ENCODE measurements at places on chromosomes 12 and 14.

DNA sequence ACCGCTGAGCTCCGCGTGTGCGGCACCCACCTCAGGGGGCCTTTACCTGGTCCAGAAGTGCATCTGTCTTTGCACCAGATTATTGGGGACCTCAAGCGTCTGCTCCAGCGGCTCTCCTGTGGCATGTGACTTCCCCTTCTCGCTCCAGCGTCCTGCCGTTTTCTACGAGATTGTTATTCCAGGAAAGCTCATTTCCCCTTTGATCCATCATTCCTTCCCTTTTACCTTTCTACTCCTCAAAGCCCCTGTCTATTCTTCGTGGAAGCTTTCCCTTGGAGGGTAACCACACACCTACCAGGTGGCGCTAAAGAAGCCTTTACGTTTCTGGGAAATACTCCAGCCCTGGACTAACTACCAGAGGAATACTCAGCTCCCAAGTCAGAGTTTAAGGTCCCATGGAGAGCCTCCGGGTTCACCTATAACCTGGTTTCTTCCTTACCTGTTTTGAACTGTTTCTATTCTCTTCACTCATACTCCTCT lies 1.5 kb downstream of the FKBP4 start:
- DNase-seq: no peak

DNA sequence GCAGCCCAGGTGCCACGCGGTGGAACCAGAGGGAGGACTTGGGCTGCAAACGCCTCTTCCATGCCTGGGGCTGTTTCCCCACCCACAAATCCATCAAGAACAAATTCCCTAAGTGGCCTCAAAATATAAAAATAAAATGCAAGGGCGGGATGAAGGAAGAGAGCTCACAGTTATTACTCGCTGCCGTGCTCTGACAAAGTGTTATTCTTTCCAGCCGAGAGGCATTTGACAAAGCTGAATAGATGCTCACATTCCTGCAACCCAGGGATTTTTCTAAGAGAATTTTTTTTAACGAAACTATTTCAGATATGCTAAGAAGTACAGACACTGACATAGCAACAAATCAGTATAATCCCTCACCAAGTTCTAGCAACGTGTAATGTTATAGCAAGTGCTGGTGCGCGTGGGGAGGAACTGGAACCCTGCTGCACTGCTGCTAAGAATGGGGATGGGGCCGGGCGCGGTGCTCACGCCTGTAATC lies 70.7 kb downstream of the SCARB1 start:
- DNase-seq: no peak

- no peak for DNase-seq
Observed at GRCh38 chr14:68649476-68650189, 143.2 kb downstream of the ZFP36L1 start.

GRCh38 chr14:39268393-39268792 lies 34.7 kb downstream of the MIA2 start:
- no peak for DNase-seq

DNA sequence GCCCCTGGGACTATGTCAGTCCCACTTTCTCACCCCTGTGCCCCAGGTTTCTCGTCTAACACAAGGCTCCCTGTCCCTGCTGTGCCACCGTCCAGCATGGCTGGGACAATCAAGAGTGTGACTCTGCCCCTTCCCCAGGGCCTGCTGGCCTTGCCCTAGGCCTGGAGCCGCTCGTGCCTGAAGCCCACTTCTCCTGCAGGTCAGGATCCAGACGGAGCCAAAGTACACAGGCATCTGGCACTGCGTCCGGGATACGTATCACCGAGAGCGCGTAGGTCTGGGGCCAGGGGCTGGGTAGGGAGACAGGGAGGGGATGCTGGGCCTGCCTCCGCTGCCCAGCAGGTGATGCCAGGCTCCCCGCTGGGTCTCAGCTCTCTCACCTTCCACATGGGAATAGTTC lies 2.8 kb downstream of the SLC25A47 start:
- DNase-seq: no peak

GRCh38 chr12:51863933-51864832 lies 15.7 kb upstream of the FIGNL2 start:
- DNase-seq: peak; percentile 13

DNA sequence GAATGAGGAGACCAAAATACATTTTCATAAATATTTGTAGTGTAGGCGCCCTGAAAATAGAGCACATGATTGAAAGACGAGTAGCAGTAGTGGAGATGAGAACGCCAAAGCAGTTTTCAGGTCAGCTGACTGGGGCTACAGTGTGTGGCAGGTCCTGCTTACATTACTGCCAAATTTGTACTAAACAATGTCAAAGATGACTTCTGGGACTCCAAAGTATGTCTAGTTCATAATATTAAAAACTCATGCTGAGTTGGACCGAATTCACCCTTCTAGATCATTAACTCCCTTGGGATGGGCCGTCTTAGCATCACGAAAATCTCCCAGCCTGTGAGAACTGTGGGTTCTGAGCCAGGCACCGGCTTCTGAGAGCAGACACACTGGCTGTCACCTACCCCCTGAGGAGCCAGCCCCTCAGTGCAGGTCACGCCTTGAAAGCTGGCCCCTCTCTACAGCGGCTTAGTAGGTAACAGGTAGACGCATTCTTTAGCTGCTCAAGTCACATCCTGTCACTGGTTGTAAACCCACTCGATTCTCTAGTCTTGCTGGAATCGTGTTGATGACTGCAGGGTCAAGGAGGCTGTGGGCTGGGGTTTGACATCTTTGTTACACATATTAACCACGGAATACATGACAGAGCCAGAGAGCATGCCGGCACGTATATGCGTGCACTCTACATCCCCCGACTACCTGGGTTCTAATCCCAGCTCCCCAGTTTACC lies 210.4 kb downstream of the ETV6 start:
- DNase-seq: no peak

DNA sequence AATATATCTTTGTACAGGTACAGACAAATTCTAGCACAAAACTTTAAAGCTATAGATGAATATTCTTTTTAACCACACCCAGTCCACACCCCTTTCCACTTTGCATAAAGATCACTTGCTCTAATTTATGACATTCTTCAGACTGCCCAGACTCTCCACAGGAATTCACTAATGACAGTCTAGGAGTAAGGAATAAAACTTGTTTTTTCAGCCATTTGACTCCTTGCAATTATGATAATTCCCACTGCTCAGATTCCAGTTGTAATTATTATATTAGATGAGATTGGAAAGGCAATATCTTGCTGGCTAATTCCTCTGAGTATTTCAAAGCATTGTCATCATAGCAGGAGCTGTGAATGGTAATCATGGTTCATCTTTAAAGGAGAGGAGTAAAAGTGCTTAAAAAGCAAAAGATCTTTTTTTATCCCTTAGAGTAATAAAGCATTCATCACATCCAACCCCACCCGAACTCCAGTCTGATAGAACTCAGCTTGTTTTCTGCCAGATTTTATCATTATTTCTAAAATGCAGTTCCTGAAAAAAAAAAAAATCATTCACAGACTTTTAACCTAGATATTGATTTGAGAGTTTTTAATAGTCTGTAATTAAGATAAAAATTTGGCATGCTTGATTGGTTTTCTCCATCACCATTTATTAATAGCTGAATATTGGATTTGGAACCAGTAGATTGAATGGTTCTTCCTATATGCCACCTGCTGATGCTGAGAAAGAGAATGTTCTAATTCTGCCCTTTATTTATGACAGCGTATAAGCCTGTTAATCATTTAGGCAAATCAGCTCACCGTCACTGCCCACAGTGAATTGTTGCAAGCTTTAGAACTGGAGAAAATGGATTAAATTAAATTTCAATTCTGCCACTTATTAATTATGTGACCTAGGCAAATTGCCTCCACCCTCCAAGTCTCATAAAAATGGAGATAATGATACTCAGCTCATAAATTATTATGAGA lies 93.9 kb upstream of the RASSF8 start:
- DNase-seq: no peak

Data from GM10248 (cell line).